ENCODE measurements at places on chromosomes 6 and 20.

GRCh38 chr6:145813285-145814034 lies 1.1 kb downstream of the FBXO30 start:
- DNase-seq = peak; percentile 59

DNA sequence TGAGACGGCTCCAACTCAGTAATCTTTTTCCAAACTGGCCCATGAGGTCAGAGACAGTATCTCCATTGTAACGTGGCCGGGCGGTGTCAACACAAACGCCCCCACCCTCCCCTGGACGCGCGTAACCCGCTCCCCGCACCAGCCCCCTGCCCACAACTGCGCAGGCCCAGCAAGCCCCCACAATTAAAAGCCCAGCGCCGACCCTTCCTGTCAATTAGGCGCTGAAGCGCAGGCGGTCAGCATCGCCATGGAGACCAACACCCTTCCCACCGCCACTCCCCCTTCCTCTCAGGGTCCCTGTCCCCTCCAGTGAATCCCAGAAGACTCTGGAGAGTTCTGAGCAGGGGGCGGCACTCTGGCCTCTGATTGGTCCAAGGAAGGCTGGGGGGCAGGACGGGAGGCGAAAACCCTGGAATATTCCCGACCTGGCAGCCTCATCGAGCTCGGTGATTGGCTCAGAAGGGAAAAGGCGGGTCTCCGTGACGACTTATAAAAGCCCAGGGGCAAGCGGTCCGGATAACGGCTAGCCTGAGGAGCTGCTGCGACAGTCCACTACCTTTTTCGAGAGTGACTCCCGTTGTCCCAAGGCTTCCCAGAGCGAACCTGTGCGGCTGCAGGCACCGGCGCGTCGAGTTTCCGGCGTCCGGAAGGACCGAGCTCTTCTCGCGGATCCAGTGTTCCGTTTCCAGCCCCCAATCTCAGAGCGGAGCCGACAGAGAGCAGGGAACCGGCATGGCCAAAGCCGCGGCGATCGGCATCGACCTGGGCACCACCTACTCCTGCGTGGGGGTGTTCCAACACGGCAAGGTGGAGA lies at the start of the genes HSPA1A and HSPA1L:
TSS of gene HSPA1A (plus strand) at position 519 of the 814 bp plus-strand sequence. CDS start at position 733, 214 bp downstream.
TSS of gene HSPA1L (minus strand) at position 259 of the 814 bp plus-strand sequence. CDS start 3,311 bp downstream, outside the sequence.
- DNase-seq = peak; percentile 95

- DNase-seq = no peak
Observed at GRCh38 chr20:56691325-56691998, 62.4 kb downstream of the TFAP2C start.

GRCh38 chr6:144316862-144317195 lies 31.7 kb downstream of the UTRN start:
- DNase-seq = no peak
